GOT3 (cell line): ENCODE measurements at places on chromosomes 5 and 9.
A peak's percentile ranks its signal among the peaks of the same experiment; 100 is the strongest.

DNA sequence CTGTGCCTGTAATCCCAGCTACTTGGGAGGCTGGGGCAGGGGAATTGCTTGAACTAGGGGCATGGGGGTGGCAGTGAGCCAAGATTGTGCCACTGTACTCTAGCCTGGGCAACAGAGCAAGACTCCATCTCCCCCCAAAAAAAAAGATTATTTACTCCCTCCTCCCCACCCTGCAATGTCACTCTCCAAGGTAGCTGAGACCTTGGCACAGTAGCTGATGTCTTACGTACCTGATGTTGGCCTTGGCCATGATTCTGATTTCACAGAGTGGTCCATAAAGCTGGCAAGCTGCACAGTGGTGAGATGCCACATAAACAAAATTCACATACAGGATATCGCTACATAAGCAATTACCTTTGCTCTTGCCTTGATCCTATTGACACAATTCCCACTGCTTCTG is 108.5 kb downstream of the CAVIN4 start:
- no peak for DNase-seq

GRCh38 chr9:37730256-37730655 is 23.3 kb upstream of the TRMT10B start:
- no peak for DNase-seq

GRCh38 chr5:146482775-146483174 is 33.2 kb downstream of the GPR151 start:
- no peak for DNase-seq

DNA sequence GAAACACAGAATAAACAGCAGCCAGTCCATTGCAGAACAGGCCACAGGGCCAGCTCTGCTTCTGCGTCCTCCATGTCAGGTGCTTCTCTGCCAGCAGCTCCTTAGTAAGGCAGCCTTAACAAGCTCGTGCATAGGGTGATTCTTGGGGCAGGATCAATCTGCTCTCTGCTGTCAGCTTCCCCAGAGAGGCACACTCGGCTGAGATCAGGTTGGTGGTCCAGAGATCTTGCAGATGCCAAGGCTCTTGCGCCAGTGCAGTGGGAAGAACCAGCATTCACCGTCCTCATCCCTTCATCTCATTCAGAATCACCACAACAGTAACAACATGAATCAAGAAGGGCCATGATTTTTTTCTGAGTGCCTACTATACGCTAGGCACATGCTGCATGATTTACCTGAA is 49.0 kb upstream of the ALDH1B1 start:
- DNase-seq, result no peak

DNA sequence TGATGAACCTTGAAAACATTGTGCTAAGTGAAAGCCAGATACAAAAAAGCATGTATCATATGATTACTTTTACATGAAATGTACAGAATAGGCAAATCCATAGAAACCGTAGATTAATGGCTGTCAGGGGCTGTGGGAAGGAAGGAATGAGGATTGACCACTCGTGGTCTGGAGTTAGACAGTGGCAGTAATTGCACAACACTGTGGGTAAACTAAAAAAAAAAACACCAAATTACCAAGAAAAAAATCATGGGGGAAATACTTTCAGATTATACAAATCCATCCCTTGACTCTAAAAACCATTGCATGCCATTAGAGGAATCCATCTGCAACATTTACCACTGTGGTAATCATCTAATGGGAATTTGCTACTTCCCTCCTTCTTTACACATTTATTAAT is 140.0 kb downstream of the SIL1 start:
- DNase-seq, result no peak

GRCh38 chr5:108361771-108362170 is 20.1 kb downstream of the FBXL17 start:
- no peak for DNase-seq

GRCh38 chr5:41325074-41325473 is 111.7 kb upstream of the C6 start:
- DNase-seq, result no peak

DNA sequence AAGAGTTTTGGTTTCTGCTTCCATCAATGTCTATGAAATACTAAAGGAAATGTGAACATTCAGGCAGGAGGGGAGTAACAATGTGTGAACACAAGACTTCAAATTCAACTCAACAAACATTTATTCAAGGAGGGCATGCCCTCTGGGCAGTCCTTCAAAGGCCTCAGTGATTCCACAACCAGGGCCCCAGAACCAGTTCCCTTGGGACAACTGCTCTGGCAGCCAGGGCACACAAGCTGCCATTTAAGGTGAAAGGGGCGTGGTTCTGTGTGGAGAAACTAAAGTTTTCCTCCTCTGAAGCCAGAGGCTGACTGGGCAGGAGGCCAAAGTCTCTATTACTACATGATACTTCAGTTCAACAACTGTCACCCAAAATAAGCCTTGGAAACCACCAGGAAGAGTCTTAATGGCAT is 3.2 kb downstream of the RBM18 start:
- DNase-seq, result no peak

- DNase-seq, result no peak
Measured at GRCh38 chr5:4027088-4027734, 431.6 kb downstream of the IRX1 start.

GRCh38 chr9:78590068-78590467 is 293.1 kb downstream of the PSAT1 start:
- no peak for DNase-seq

GRCh38 chr9:4400731-4401130 is 89.5 kb upstream of the SLC1A1 start:
- DNase-seq, result no peak

GRCh38 chr9:104094534-104095015 is 466 bp downstream of the SMC2 start:
- DNase-seq, result no peak

- DNase-seq, result no peak
Measured at GRCh38 chr9:4073371-4073770, 226.5 kb downstream of the GLIS3 start.

DNA sequence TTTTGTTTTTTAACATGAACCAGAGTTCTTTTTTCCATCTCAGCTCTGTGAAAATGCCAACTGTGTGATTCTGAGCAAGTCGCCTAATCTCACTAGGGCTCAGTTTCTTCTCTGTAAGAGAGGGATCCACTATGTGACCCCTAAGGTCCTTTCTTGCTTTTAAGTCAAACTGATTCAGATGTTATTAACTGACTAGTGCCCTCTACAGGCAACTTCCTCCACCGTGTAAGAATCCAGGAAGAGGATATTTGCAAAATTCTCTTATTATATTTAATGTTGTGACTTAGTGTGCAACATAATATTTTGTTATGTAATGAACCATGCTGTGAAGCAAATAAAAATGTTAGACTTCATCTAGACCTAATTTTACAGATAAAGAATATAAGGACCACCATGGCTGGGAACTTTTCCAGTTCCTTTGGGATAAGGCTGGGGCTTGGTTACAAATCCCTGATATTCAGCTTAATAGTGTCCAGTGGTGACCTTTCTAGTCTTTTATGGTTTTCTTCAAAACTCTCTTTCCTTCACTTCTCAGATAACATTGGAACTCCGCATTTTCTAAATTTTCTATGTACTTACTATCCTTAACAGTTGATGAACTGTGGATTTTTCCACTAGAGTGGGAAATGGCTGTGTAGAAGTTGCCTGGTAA is 244.7 kb downstream of the PIK3R1 start:
- DNase-seq, result no peak

DNA sequence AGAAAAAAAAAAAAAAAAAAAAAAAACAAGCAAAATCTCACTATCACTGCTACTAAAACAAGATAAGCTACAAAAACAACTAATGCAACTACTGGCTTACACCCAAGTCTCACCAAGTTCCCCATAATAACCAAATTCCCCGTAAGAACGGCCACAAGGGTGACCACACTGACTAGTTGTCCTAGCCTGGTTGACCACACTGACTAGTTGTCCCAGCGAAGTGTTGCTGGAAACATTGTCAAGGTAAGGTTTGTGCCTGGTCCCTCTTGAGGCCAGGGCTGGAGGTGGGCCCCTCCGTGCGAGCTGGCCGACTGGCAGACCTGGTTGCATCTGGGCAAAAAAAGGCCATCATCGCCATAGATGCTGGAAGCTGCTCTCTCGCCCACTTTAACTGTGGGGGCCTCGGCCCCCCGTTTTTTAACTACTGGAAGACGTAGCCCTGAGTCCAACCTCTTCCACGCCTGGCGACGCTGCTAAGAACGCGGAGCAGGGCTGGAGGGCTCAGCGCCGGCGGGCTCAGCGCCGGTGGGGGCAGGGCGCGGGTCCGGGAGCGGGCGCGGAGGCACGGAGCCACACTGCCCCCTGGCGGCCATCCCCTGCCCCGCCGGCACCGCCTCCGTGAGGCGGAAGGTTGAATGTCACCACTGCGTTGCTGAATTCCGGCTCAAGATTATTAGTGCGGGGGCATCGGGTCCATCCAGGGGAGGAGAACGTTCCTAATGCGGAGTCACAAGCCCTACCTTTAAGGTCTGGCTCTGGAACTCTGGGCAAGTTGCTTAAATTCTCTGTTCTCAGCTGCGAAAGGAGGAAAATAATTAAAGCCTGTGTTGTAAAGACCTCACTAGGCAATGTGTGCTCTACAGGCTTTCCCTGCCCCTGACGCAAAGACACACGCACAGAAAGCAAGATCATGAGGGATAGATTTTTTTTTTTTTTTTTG is 84.0 kb downstream of the HSD17B3 start:
- DNase-seq, result peak; percentile 1

GRCh38 chr5:74118071-74118470 is 492.1 kb downstream of the ARHGEF28 start:
- DNase-seq, result no peak

GRCh38 chr5:133129950-133130349 is 78.1 kb downstream of the HSPA4 start:
- DNase-seq, result no peak

- no peak for DNase-seq
Measured at GRCh38 chr5:173627860-173628392, 11.5 kb upstream of the BOD1 start.

DNA sequence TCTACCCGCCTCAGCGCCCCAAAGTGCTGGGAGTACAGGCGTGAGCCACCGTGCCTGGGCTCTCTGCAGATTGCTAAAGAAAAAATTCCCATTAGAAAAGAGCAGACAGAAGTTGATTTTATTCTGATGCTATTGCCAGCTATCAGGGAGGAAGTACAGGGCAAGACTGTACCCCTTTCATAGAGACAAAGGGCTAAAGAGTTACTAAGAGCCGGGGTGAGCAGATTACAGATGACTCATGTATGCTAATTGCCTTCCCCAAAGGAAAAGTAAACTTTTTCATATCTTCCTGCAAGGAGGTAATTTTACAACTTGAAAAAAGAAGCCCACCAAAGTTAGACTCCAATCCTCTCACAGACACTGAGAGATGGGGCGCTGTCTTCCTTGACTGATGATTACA is 42.3 kb upstream of the MCTP1 start:
- no peak for DNase-seq

DNA sequence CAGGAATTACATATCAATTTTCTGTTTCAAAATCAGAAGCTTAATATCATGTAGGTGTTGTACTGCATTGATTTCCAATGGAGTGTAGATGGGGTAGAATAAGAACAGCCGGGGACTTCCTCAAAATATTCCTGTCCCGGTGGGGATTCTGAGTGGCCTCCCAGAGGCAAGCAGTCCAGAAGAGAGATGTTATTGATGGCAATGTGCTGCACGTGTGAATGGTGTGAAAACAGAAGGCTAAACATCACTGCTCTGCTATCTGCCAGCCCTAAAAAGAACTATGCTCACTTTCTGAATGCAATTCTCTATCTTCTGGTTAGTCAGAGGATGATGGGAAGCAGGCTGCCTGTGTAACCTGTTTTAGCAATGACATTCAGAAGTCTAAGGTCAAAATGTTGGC is 91.0 kb upstream of the CKMT2 start:
- DNase-seq, result no peak

DNA sequence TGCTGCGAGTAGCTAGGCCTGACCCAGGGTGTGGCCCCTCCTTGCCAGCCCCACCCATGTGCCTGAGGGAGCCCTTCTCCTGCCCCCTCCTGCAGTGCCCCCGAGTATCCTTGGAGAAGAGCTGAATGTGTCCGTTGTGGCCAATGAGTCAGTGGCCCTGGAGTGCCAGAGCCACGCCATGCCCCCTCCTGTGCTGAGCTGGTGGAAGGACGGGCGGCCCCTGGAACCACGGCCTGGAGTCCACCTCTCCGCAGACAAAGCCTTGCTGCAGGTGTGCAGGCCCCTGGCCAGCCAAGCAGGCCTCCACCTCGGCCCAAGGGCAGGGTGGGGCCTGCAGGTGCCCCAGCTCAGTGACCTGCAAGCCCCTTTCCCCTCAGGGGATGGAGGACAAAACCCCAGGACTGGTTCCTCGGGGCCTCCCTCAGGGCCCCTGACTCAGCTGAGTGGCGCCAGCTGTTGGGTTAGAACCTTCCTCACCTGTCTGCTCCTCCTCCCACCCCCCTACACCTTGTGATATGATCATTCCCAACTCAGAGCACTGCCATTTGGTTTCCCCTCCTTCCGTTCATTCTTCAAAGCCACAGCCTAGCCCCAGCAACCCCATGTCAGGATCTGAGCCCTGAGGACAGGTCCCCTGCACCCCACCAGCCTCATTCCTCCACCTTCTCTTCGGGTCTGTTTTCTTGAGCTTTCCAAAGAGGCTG is 80.0 kb upstream of the ASS1 start:
- no peak for DNase-seq
